ENCODE measurements at places on chromosomes 6 and 20.

DNA sequence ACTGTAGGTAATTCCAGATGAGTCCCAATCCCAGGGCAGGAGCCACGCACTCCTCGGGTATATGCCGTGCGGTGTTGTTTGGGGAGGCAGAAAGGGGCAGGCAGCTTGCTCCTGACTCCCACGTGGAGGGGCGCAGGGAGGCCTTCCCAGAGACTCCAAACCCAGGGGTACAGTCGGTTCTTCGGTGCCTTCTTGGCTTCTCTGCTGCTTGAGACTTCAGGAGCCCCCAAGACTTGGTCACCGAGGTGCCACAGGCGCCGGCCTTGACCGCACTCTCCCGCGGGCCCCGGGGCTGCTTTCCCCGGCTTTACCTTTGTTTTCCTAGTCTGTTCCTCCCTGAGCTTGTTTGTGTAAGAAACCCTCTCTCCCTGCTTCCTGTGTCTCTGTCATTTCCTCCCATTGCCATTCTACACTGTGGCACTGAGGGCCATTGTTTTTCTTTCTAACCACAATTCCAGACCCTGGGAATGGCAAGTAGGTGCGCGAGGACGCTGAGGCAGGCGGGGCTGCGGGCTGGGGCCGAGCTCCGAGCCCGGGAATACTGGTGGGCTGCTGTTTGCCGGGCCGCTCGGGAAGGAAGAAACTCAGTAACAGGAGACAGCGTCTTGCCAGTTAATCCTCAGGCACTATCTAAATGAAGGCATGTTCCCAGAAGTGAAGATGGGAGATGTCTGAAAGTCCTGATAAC lies 215.6 kb upstream of the HEY2 start:
- DNase-seq: peak; percentile 27

- DNase-seq: peak; percentile 47
Observed at GRCh38 chr20:38935285-38935684, 9.1 kb downstream of the FAM83D start.

DNA sequence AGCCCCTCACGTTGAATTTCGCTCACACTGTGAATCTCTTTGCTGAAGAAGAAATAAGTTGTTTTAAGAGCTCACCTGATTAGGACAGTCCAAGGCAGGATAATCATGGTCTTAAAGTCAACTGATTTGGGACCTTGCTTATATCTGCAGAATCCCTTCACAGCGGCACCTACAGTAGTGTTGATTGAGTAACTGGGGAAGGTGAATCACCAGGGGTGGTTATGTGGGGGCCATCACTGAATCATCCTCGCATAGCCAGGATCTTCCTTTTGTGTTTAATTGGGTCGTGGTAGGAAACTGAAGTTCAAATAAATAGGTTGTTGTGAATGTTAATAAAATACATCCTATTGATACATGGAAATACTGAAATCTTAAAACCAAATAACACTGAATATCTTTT lies 20.2 kb upstream of the MICA start:
- peak; percentile 19 for DNase-seq

GRCh38 chr6:13248053-13248452 lies 80.3 kb downstream of the TBC1D7 start:
- DNase-seq: peak; percentile 29

- no peak for DNase-seq
Observed at GRCh38 chr20:36385503-36385902, 79.4 kb downstream of the DLGAP4 start.

GRCh38 chr20:38229376-38230252 lies 30.9 kb downstream of the KIAA1755 start:
- DNase-seq: peak; percentile 52

- DNase-seq: peak; percentile 12
Observed at GRCh38 chr6:170209354-170210025, 81.4 kb downstream of the DLL1 start.

DNA sequence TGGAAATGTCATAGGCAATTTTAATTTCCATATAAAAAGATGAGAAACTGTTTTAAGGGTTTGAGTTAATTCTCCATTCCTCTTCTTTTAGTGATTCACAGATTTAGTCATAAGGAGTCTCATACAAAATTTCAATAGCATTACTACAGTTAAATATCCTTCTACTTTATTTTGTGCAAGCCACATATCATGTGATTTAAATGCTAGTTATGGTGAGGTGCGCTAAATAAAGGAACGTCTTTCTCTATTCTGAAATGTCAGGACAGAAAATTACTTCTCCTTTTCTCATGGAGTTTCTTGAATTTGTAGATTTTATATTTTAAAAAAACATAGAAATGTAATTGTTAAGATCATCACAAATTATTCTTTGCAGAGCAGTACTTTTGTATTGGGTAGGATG lies 50.0 kb upstream of the SUPT3H start:
- no peak for DNase-seq

- peak; percentile 75 for DNase-seq
Observed at GRCh38 chr20:36792422-36792821, 18.9 kb upstream of the DSN1 start.

- DNase-seq: no peak
Observed at GRCh38 chr20:63689046-63690002, 7.1 kb upstream of the TNFRSF6B start.

DNA sequence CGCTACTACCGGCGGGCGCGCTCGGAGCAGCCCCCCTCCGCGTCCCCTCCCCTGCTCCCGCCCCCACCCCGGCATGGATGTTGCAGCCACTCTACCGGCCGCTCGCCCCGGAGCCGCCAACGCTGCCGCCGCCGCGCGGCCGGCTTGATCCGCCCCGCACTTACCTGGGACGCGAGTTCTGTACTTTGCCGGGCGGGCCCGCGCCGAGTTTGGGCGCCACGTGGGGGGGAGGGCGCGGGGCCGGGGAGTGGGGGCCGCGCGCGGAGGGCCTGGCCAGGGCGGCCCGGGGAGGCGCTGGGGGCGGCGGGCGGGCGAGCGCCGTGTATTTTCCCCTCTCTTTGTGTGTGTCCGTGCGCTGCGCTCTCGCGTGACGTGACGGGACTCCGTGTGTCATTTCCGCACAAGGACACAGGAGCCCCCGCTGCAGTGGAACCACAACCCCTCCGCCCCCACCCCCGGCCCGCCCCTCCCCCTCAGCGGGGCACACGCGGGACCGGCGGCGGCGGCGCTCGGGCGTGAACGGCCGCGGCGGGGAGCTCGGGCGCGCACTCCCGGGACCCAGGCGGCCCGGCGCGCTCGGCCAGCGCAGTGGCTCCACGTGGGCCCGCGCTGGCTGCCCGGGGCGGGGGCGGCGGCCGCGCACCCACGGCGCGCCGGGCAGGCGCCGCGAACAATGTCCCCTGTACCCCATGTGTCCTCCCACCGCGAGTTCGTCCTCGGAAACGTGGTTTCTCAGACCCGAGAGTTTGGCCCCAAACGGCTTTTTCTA lies at the start of gene BEND3:
Gene BEND3 (minus strand): TSS at position 590 of the 769 bp plus-strand sequence. CDS start 16,230 bp downstream, outside the sequence.
- peak; percentile 57 for DNase-seq

DNA sequence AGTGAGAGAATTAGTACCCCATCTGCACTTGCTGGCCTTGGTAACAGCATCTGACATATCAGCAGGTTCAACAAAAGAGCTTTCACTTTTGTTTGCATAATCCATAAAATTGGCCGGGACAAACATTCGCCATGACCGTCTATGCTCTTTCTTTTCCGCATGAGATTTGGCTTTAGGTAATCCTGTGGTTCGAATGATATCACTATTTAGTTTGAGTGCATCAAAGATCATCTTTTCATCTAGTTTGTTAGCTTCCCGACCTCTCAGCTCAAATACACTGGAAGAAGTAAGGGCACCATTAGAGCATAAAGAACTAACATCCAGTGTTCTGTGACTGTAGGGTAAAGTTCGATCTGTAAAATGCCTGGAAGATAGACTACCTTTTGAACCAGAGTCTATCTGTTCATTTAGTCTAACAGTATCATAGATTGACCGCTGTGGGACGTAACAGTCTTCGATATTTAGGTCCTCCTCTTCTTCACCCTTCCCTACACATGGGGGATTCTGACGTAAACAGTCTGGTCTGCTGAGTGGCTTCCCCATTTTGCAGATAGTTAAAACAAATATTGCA lies 101.6 kb downstream of the DST start:
- DNase-seq: peak; percentile 76

- DNase-seq: no peak
Observed at GRCh38 chr6:166638573-166638964, 11.5 kb upstream of the RPS6KA2 start.

DNA sequence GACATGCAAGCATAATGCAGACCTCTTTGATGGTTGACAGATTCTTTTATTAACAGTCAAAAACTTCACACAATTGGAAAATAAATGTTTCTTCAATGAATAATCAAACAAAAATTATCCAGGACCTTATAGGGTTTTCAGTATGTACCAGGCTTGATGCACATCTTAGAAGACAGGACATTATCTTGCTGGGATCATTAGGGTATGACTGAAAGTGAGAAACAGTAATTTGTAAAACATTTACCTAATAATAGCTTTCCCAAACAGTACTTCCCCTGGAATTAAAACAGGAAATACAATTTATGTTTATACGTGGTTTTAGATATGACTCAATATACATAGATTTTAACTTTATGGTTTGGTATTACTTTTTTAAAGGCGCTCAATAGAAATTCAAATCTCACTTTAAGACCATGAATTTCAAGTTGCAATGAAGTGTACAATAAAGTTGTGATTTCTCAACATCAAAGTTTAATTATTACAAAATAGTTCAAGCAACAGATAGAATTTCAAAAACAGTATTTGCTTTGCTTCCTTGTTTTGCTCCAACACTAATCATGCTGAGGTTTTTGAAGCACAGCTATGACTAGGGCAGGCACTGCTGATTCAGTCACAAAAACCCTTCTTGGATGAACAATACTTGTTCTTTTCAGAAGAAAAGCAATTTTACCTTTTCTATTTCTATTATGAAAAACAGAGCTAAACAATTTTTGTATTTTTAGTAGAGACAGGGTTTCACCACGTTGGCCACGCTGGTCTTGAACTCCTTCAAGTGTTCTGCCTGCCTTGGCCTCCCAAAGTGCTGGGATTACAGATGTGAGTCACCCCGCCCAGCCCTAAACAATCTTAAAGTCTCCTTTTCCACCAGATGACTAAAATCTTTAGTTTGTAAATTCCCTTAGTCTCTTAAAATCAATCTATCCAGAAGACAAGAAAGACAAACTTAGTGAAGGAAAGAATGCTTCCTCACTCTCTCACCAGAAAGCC lies 13.7 kb downstream of the SOD2 start:
- DNase-seq: no peak

DNA sequence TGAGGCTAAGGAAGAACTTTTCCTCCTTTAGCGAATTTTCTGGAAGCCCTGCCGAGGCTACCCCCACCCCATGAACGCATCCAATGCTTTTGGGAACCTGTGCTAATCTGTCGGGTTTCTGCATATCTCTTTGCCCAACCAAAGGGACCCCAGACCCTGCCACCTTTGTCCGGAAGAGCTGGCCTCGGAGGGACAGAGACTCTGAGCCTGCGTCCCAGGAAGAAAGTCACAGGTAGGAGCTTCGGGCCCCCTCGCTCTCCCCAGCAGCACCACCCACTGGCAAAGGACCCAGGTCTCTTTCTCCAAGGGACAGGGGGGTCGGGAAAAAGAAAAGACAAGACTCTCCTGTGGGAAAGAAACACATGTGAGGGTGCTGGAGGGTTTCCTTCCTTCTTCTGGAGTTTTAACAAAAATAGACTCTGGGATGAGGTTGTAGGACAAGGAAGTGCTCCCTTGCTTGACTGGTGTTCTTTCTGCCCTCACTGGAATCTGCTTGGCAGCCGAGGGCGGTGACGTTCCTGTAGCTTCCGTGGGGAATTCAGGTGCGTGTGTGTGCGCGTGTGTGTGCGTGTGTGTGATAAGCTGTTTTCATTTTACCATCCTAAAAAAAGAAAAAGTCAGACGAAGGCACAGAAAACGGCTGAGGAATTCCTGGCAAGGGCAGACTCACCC lies 16.3 kb upstream of the FOXC1 start:
- DNase-seq: no peak

GRCh38 chr6:40479706-40480105 lies 107.5 kb downstream of the LRFN2 start:
- no peak for DNase-seq

- DNase-seq: no peak
Observed at GRCh38 chr20:3714092-3714491, 1.7 kb upstream of the SIGLEC1 start.

DNA sequence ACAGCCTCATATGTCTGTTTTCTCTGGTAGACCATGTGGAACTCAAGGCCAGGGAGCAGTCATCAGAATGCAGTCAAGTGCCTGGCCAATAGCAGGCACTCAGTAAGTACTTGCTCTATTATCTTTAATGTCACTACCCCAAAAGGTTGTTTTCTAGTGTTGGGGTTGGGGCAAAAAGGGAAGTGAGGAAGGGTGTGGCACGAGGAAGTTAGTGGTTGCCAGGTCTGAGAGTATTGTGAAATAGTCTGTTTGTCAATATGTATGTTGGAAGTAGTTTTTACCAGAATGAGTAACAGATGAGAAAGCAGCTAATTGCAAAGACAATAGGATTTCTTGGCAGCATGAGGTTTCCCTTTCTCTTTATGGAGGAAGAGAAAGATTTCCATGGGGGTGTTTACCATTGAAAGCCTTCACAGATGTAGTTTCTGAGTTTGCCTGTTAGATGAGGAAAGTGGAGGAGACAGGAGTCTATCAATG lies 59.5 kb upstream of the ARMH2 start:
- DNase-seq: peak; percentile 17

GRCh38 chr6:20319520-20320357 lies 81.9 kb upstream of the E2F3 start:
- no peak for DNase-seq

DNA sequence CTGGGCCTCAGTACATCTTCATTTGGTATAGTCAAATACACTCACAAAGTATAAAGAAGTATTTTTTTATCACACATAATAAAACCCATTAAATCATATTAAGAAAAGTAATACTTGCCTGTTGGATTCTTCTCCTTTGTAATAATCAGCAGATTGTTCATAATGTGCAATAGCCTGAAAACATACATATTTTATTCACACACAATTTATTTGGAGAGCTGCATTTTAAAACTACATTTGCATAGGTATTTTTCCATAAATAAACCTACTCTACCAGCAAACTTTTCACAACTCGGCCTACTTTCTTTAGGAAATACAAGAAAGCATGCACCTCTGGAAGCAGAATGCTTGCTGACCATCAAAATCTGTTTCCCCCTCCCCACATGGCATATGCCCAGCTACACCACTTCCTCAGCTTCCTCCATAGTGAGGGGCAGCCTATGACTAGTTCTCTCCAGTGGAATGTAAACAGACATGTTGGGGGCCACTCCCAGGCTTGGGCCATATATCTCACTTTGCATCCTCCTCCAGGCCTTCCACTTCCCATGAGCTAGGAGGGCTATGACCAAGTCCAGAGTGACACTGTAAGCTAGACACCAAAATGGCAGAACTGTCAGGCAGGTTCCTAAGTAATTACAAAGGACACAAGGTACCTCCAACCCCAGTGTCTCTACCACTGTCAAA lies 28.3 kb downstream of the GZF1 start:
- DNase-seq: no peak
